ENCODE measurements at places on chromosomes 12 and 14.
A peak's percentile ranks its signal among the peaks of the same experiment; 100 is the strongest.

DNA sequence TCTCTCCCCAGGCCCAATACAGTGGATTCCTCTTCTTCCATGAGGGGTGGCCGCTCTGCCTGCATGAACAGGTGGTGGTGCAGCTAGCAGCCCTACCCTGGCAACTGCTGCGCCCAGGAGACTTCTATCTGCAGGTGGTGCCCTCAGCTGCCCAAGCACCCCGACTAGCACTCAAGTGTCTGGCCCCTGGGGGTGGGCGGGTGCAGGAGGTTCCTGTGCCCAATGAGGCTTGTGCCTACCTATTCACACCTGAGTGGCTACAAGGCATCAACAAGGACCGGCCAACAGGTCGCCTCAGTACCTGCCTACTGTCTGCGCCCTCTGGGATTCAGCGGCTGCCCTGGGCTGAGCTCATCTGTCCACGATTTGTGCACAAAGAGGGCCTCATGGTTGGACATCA lies 3.8 kb downstream of the ARHGEF40 start:
- DNase-seq, result no peak

DNA sequence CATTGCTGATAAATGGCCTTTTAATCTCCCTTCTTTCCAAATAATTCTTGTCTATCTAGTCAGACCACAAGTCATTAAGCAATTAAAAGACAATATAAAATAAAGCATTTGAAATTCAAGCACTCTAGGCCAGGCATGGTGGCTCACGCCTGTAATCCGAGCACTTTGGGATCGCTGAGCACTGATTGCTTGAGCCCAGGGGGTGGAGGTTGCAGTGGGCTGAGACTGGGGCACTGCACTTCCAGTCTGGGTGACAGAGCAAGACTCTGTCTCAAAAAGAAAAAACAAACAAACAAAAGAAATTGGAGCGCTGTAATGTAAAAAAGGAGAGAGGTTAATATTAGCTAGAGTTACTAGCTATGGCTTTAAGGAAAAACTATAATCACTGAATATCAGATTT lies 30.5 kb upstream of the CSRP2 start:
- DNase-seq, result no peak

DNA sequence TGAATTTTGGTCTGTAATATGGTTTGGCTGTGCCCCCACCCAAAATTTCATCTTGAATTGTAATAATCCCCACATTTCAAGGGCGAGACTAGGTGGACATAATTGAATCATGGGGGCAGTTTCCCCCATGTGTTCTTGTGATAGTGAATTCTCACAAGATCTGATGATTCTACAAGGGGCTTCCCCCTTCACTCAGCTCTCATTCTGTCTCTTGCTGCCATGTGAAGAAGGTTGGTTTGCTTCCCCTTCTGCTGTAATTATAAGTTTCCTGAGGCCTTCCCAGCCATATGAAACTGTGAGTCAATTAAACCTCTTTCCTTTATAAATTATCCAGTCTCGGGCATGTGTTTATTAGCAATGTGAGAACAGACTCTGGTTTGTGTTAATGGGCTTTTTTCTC lies 5.9 kb downstream of the LRRC9 start:
- DNase-seq, result no peak

DNA sequence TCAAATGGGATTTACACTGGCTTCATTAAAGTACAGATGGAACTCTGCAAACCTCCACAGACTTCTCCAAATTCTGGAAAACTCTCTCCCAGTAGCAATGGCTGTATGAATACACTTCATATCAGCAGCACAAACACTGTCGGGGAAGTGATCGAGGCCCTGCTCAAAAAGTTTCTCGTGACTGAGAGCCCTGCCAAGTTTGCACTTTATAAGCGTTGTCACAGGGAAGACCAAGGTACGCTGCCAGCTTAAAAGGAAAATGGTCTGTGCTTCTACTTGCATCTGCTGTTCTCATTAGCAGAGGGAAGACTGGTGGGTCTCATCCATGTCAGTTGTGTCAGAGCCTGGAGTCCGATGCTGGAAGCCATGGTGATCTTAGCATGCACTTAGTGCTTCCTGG lies 71.0 kb downstream of the GNS start:
- no peak for DNase-seq

GRCh38 chr12:6303071-6303470 lies 7.4 kb upstream of the PLEKHG6 start:
- no peak for DNase-seq

DNA sequence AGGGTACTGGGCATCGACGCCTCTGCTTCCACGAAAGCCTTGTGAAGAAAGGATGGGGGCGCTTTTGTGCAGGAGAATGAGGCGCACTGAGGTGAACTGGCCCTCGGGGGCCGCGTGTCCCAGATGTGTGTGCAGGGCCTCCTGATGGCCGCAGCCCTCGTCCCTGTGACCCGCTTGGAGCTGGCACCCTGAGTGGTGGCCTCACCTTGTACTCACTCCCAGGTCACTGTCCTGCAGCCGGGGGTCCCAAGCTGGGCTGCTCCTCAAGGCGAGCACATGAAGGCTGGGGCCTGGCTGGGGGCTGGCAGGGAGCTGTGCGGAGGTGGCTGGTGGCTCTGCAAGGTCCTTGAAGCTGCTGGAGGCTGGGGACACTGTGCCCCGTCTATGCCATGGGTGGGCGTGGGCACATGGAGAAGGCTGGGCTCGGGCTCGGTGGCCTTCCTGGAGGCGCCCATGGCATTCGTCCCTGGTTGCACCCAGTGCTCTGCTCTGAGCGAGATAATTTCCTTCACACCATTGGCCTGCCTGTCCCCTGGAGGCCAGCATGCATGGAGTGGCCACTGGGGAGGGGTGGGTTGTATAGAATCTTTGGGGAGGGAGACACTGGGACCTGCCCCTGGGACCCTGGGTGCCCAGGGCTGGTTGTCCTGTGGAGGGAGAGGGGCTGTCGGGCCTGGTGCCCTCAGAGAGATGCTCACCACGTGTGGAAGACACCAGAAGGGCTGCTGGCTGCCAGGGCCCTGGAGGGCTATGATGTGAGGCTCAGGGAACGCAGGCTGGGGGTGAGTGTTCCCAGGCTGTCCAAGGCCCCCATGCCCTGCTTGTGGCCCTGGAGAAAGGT lies 79.3 kb downstream of the TMEM121 start:
- DNase-seq, result no peak

DNA sequence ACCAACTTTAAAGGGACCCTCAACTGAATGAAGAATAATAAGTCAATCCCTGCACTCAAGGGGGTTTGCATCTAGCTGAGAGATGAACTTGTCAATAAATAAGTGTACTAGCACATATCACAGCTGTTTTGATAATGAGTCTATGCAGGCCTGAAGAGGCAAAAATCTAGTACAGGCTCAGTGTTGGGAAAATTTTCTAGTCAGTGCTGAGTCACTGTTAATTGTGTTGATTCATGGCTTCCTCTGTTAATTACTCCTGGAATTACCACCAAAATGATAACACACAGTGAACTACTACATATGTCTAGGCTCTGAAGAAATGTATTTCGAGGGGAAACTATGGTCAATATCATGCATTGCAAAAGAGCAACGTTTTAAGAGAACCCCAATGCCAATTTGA lies 18.9 kb downstream of the SNRPF start:
- no peak for DNase-seq

DNA sequence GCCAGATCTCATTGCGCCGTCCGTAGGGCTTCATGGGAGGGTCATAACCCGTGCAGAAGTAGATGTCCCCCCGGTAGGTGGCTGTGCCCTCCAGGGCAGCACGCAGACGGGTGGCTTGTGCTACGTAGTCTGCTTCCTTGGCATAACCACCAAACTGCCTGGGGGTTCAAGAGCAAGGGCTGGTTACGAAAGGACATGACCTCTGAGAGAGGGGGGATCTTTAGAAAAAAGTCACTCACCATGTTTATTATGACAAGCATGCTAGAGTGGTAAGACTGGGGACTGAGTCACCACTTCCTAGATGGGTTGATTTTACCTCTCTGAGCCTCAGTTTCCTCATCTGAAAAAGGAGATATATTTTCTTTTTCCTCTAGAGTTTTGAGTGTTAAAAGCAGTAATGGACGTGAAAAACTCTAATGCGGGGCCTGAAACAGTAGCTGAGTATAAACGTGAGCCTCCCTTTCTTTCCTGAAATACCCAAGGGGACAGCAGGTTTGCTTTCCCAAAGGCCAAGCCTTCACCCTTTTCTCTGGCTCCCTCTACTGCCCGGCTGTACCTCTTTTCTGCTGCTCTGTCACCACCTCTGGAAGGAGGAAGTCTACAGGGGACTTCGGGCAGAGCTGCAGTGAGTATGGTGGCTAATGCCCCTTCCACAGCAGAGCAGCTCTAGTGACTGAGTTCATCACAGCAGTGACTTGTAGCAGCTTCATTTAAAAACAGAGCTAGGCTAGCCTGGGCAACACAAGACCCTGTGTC lies 23.5 kb upstream of the GPRC5D start:
- no peak for DNase-seq

GRCh38 chr14:104665114-104665656 lies 24.2 kb upstream of the INF2 start:
- DNase-seq, result no peak

DNA sequence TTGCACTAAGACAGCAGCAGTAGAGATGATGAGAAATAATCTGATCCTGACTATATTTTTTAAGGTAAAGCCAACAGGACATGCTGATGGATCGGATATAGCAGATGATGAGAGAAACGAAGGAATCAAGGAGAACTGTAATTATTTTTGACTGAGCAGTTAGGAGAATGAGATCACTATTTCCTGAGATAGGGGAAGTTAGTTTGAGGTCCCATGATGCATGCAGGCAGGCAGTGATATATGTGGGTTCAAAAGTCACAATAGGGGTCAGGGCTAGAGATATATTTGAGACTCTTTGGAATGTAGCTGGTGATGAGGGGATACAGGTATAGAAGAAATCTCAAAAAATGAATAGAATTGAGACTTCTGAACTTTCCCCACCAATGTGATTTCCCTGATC lies 107.6 kb downstream of the GTF2A1 start:
- no peak for DNase-seq

DNA sequence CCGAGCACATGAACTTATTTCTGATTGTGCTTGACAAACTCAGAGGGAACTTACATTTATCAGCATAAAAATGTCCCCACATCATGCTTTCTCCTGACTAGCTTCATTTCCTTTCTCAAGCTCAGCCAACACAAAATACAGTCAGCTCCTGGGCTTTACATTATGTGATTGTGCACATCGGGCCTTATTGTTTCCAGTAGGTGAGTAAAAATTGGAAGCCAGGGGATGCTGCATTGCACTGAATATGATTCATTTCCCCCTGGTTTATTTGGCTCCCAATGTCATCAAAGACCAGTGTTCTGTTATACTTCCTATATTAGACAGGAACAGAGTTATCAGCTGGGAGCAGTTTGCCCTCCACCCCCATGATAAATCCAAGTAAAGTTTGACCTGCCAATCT lies 521.8 kb downstream of the RMST start:
- no peak for DNase-seq

DNA sequence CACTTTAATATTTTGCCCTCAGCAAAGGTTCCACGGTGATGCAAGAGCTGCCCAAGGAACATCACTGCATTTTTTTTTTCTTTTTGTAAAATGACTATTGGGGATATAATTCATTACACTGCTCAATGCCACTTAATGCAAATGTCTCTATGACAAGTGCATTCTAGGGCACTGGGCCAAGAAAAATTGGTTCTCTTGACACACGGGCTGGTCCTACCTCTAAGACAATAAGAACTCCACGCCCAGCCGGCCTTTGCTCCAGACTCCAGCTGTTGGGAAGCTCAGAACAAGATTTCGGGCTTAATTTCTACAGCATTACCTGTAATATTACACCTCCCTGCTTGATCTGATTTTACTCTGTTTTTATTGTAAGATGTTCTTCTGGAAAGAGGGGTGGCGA lies 48.8 kb upstream of the VRK1 start:
- no peak for DNase-seq

DNA sequence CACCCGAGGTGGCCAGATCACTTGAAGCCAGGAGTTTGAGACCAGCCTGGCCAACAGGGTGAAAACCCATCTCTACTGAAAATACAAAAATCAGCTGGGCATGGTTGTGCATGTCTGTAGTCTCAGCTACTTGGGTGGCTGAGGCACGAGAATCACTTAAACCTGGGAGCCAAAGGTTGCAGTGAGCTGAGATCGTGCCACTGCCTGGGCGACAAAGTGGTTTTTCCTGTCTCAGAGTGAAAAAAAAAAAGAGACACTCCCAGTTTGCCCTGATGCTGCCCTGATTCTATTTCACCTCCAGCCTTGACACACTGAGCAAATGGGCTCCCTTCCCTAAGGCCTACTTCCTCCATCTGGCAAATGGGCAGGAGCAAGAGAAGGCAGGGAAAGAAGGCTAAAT lies 28.5 kb upstream of the PLEK2 start:
- no peak for DNase-seq

- no peak for DNase-seq
Measured at GRCh38 chr12:92597997-92598396, 104.8 kb upstream of the PLEKHG7 start.

DNA sequence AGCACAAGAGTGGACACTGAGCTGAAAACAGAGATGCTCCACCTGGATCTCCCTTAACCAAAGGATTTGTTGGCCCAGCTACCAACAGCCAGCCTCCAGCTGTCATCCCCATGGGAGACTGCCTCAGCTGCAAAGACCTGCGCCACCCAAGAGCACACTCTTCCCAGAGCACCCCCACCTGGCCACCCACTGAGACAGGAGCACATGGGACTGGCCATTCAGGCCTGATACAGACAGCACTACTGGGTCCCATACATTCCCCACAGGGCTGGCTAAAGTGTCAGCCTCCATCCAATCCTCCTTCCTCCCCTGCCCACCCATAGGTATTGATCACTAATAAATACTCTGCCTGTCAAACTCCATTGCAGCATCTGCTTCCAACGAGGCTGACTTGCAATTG lies 241.5 kb downstream of the BCL11B start:
- DNase-seq, result no peak

- DNase-seq, result no peak
Measured at GRCh38 chr12:108568338-108569154, 6.2 kb downstream of the ISCU start.

GRCh38 chr14:21070610-21071224 lies 613 bp downstream of the ARHGEF40 start:
- peak; percentile 73 for DNase-seq

Measured in SK-N-DZ (cell line).